ENCODE measurements at places on chromosomes 5 and 9. TPM values are rescaled to one million over a fixed set of nuclear protein-coding genes. Genes with fewer than 3 reads are reported as not detected.

The GZMA gene
- not detected for total RNA-seq

The MXD3 gene
- total RNA-seq = 3.9 TPM

The IL4 gene
- total RNA-seq = not detected

The FOXD4L5 gene
- total RNA-seq = 0.09 TPM

The DAB2IP gene
- 15.4 TPM for total RNA-seq

The CDX1 gene
- total RNA-seq = under 0.01 TPM

The CCNB1 gene
- total RNA-seq = 26.8 TPM

The LPAR1 gene
- 0.09 TPM for total RNA-seq

The ELL2 gene
- 14.2 TPM for total RNA-seq

The ARSI gene
- not detected for total RNA-seq

The C5orf58 gene
- not detected for total RNA-seq

The PCSK5 gene
- 0.77 TPM for total RNA-seq

The LCN10 gene
- not detected for total RNA-seq

The SLC2A8 gene
- total RNA-seq = 5.7 TPM

The GOLM1 gene
- 12.2 TPM for total RNA-seq

The NTNG2 gene
- 0.60 TPM for total RNA-seq

The SELENOP gene
- 409 TPM for total RNA-seq

The PCDHA2 gene
- under 0.01 TPM for total RNA-seq

The SLC22A4 gene
- 7.7 TPM for total RNA-seq

The FBP2 gene
- total RNA-seq = not detected

The SPACA9 gene
- 0.87 TPM for total RNA-seq

The LCN2 gene
- total RNA-seq = not detected

The CDKN2B-AS1 gene
- 2.2 TPM for total RNA-seq

The LCN12 gene
- total RNA-seq = 0.11 TPM

The EGFL7 gene
- total RNA-seq = 364 TPM

The PRLR gene
- total RNA-seq = not detected

The TMEM174 gene
- not detected for total RNA-seq

Data from dermis lymphatic vessel endothelial cell (primary cell).